ENCODE measurements at places on chromosomes 3 and 15.

- peak; percentile 98 for DNase-seq
These were observed 4.3 kb downstream of the RBP1 start for GRCh38 chr3:139534992-139535879.

DNA sequence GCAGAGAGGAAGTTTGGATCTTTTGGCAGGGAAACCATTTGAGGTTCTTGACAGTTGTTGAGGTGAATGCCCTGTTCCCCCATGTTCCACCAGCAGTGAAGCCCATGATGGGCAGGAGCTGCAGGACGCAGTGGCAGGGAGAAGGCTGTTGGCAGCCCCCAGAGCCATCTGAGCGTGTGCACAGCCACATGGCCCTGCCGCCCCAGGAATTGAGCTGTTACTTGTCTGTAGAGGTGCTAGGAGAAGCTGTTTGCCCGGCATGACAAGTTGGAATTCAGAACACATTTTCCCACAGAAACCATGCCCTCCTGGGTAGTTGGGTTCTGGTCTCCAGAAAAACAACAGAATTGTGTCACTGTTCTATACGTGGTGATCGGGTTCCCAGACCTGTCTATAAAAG lies 218.2 kb upstream of the NR2E3 start:
- no peak for DNase-seq

GRCh38 chr15:33756961-33757360 lies 211.3 kb upstream of the CHRM5 start:
- DNase-seq = no peak

- DNase-seq = no peak
These were observed 27.2 kb upstream of the PHLDB2 start for GRCh38 chr3:111831840-111832239.

DNA sequence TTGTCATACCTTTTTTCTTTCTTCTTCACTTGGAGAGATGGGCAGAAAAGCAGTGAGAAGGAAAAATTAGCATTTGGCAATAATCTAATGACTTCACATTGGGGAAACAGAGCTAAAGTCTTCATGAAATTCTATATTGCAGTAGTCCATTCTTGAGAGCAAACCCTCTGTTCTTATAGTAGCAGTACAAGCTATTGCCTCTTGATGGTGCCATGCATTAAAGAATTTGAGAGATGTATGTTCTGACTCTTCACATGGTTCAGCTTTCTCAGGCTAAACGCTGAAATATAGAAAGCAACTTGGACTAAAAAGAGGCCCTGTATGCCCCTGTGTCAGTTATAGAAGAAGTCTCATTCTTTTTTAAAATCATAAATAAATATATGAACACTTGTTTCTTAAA lies 36.0 kb downstream of the PHLDB2 start:
- peak; percentile 21 for DNase-seq

DNA sequence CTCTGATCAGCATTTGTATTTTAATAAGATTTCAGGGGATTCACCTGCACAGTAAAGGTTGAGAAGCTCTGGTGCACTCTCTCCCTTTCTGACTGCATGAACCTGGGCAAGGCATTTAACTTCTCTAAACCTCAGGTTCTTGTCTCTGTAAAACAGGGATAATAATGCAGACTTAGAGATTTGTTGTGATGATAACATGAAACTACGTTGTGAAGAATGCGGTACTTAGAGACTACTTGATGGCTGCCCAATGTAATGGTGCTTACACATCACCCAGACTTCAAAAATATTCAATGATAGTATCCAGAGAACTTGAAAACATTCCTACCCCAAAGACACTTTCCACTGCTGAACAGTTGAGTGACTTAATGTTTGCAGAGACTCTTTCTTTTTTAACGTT lies 19.8 kb upstream of the TNFSF10 start:
- DNase-seq = peak; percentile 10

DNA sequence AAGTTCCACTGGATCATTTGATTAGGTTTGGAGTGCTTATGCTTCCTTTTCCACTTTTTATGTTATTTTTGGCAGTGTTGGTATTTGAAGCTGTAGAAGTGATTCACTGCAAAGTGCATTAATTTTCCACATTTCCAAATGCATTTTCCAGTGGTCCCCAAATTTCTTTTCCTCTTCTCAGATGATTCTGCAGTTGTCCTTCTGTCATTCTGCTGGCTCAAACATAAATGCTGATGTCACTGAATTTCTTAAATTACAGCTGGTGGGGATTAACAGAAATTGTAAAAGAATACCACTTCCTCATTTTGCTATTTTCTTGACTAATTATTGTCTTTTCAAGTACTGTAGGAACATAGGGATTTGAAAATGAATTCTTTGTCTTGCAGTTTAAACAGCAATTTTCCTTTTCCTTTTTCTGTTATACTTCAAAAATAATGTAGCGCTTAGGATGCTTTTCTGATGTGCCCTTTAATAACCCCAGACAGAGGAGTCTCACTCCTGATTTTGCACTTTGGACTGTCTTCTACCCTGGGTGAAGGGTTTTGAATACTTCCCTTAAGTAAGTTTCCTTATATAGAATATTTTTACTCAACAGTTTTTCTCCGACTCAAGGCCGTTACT lies 25.0 kb downstream of the MITF start:
- no peak for DNase-seq

- DNase-seq = no peak
These were observed 63.9 kb downstream of the ADCY5 start for GRCh38 chr3:123385001-123385401.

GRCh38 chr3:132037056-132037455 lies 2.2 kb upstream of the CPNE4 start:
- DNase-seq = no peak

- no peak for DNase-seq
These were observed 28.2 kb upstream of the GBE1 start for GRCh38 chr3:81789691-81790090.

- DNase-seq = no peak
These were observed 70.6 kb downstream of the BDH1 start for GRCh38 chr3:197485143-197485542.

DNA sequence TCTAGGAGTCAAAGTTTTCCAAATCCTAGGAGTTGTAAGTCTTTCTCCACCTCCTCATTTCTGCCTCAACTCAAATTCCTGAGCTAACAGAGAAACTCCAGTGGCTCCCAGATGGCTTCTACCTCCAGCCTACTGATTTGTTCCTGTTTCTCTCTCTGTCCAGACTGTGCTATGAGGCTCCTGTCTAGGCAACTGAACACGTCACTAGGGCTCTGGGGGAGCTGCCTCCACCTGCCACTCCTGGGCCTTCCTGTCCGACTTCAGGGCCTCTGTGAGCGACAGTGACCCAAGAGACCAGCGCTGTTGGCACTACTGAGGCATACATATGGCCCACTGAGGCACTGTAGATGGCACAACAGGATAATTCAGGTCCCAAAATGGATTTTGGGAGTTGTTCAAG lies 71.4 kb downstream of the EXOG start:
- no peak for DNase-seq

DNA sequence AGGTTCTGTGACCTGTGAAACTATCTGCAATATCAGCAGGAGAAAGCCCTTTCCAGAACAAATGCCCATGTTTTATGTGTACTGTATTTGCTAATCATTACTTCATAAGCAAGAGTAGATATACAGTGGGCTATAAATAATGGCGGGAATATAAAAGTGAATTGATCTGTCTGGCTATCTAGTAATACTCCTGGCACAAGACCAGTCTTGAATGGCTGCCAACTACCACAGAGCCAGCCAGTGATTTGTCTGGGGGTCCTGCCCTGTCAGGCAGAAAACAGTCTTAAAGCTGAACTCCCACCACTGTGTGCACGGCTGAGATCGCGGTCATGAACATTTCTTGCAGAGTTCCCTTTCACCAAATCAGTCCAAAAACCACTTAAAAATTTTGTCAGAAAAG lies 176.3 kb downstream of the MEIS2 start:
- no peak for DNase-seq

- DNase-seq = no peak
These were observed 75.1 kb downstream of the TNIK start for GRCh38 chr3:171385086-171385485.

- DNase-seq = peak; percentile 76
These were observed 780 bp downstream of the TIPARP start for GRCh38 chr3:156674911-156675829.

GRCh38 chr3:5035113-5035512 lies 55.9 kb downstream of the BHLHE40 start:
- no peak for DNase-seq

- no peak for DNase-seq
These were observed 284.0 kb downstream of the LPP start for GRCh38 chr3:188437926-188438325.

DNA sequence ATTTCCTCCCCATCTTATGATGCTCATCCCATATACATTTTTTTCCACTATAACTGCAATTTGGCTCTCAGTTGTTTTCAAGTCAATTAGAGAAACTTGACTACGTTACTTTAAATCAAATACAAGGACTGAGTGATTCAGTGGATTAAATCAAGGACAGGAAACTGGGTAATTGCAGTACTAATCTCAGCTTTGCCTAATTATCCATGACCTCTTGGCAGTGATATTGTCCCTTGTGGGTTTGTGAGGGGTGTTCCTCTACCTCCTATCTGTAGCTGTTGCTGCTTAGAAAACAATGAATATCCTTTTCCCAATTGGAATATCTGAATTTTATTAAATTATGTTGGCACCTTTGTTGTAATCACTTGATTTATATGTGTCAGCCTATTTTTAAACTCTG lies 79.4 kb downstream of the ZPLD1 start:
- DNase-seq = no peak

Data from umbilical cord (tissue), 2 donors.